Inflammatory macrophage treated with lipopolysaccharide for 4 hours (primary cell): ENCODE measurements at places on chromosomes 4 and X.

- no peak for DNase-seq
These were observed 565 bp upstream of the ZNF41 start for GRCh38 chrX:47483306-47484268.

DNA sequence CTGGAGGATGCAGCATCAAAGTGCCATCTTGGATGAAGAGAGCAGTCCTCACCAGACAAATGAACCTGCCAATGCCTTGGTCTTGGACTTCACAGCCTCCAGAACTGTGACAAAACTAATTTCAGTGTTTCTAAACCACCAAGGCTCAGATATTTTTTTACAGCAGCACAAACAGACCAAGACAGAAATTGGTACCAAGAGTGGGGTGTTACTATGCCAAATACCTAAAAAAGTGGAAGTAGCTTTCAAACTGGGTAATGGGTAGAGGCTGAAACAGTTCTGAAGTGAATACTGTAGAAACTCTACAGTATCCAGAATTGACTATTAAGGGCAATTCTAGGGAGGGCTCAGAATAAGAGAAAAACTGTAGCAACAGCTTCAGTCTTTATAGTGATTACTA, 170.8 kb downstream of the STK32B start:
- DNase-seq = no peak

- no peak for DNase-seq
These were observed 85.5 kb downstream of the NFKB1 start for GRCh38 chr4:102586644-102587021.

DNA sequence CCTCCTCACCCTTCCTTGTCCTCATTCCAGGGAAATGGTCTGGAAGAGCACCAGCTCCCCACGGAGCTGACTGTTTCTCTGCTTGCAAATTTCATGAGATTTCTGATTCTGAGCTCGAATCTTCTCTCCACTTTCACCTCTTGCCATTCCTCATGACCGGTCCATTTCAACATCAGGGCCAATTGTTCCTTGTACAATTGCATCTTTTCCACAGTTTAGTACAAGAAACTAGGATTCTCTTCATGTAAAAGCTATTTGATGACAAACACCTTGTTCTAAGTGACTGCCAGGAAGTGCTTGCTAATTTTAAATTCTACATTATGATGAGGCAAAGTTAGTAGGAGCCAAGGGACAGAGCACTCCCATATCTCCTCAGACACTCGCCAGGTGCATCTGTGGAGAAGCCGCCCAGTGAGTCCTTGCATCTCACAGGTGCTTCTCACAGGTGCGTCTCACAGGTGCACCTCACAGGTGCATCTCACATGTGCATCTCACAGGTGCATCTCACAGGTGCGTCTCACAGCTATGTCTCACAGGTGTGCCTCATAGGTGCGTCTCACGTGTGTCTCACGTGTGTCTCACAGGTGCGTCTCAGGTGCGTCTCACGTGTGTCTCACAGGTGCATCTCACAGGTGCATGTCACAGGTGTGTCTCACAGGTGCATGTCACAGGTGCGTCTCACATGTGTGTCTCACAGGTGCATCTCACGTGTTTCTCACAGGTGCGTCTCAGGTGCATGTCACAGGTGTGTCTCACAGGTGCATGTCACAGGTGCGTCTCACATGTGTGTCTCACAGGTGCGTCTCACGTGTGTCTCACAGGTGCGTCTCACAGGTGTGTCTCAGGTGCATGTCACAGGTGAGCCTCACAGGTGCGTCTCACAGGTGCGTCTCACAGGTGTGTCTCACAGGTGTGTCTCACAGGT, 3.0 kb upstream of the PDE6B start:
- DNase-seq = no peak

- no peak for DNase-seq
These were observed 190.2 kb downstream of the SMIM20 start for GRCh38 chr4:26104056-26104685.

DNA sequence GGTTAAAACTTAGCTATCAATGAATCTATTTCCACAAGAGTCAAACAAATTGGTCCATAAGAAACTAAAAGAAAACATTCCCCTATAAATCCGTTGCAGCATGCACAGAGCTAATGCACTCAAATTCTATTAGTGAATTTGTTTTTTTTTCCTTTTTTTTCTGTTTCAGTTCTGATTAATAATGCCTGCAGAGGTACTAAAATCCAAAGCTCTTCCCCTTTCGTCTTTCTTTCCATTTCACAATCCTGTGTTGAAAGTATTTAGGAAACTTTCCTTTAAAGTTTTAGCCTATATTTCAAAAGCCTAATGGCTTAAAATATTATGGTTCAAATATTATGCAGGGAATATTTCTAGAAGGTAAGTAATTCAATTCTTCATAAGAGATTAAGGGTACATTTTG, 45.9 kb upstream of the VEGFD start:
- DNase-seq = peak; percentile 60

DNA sequence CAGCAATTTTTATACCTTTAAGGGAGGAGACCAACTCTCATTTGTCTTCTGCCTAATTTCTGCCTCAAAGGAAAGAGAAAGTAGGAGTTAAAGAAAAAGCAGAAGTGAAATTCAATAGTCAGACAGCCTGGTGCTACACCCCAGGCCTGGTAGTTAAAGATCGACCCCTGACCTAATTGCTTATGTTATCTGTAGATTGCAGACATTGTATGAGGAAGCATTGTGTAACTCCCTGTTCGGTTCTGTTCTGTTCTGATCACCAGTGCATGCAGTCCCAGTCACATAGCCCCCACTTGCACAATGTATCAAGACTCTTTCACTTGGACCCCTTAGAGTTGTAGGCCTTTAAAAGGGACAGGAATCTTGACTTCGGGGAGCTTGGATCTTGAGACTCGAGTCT, 335.9 kb upstream of the AR start:
- DNase-seq = peak; percentile 52

- DNase-seq = peak; percentile 51
These were observed 6.1 kb downstream of the LIAS start for GRCh38 chr4:39464886-39465501.

GRCh38 chr4:27861802-27862201, 1001.2 kb downstream of the STIM2 start:
- DNase-seq = no peak

- DNase-seq = peak; percentile 96
These were observed 5.7 kb downstream of the CYBB start for GRCh38 chrX:37785569-37785968.
